ENCODE measurements at places on chromosomes 2 and 18.
A peak's percentile ranks its signal among the peaks of the same experiment; 100 is the strongest.

GRCh38 chr2:172281648-172282570, 145.5 kb upstream of the ITGA6 start:
- no peak for DNase-seq

DNA sequence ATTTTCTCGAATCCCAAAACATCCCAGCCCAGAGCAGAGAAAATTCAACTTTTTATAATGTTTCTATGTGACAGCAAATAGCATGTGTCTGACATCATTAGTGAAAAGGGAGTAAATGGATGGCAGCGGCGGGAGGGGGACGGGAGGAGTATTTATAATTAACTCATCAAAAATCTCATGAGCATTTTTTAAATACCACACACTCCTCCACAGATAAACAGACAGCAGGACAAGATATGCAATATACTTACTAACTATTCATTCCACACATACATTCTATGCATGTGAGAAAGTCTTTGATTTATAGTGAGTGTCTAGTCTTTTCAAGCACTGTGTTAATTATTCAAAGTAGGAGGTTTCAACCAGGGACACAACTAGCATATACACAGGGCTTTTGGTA, 107.6 kb downstream of the LRP2 start:
- DNase-seq = no peak

DNA sequence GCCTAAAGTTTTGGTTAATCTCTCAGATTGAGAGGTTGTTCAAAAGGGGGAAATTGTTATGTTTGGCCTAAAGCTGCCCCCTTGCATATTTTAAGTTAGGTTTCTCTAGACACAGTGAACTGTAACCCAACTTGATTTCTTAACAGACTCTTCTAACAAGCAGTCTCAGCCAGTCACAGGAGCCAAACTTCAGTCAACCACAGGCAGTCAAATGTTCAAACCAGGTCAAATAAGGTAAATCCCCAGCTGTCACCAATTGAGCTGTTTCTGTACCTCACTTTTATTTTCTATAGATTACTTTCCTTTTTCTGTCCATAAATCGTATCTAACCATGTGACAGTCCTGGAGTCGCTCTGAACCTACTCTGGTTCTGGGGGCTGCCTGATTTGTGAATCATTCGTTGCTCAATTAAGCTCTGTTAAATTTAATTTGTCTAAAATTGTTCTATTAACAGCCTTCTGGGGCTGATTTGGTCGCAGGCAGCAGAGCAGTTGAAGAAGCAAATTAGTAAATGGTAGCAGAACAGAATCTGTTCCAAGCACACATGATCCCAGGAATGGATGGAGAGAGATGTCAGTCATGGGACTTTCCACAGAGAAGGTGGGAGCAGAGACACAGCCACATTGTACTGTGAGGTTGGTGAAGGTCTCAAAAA, 16.4 kb upstream of the NFU1 start:
- DNase-seq = no peak

DNA sequence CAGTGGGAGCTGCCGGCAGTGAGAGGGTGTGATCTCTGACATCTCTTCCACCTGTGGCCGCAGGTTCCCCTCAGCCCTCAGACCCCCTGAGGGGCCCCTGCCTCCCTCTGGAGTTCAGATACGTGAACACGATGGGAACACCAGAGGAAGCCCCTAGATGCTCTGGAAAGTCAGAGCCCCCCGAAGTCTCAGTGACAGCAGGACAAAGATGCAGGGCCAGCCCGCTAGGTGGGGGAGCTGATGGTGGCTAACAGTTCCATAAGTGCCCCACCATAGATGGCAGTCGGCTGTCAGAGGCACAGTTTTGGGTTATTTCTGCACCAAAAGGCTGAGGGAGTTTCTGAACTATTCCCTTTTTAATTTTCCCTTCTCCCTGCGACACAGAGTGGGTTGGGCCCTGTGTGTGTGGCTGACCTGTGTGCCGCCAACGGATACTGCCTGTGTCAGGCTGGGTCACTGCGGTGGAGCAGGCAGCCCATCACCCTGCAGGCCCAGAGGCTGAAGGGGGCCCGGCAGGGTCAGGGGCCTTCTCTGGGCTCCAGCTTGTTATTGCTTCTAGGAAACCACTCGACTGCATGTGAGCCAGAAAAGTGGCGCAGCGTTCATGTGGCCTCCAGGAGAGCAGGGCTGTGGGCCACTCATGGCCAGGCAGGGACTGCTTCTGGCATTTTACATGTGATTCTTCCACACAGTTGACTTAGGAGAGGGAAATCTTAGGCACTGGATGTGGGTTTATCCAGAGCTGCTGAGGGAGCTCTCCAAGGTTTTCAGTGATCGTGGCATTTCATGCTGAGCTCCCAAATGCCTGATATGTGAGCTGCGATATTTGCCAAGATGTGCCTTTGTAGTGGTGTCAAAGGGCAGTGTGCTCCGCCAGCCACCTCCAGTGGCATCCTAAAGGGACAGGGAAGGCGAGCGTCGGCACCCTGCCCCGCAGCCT, 225.1 kb downstream of the SH3RF3 start:
- peak; percentile 0 for DNase-seq

DNA sequence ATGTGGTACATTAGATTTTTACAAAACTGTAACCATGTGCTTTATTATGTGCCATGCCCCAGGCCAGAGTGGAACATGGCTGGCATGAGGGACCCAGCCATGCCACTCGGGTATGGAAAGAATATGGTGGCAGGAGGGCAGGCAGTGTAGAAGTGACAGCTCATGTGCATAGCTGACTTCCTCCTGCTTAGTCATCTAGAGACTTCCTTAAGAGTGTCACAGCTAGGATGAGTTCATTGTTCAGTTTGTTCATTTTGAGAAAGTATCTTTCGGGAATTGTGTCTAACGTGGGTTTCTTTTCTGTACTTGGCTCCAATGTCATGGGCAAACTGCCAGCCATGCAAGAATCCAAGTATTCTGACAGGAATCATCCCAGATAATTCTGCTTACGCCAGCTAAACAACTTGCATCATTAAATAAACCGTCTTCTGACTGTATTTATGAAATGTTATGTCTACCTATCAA, 94.3 kb upstream of the ITGB6 start:
- DNase-seq = no peak

- no peak for DNase-seq
Measured at GRCh38 chr2:161839926-161840325, 215.7 kb downstream of the SLC4A10 start.

- peak; percentile 55 for DNase-seq
Measured at GRCh38 chr2:10297959-10298531, 4.7 kb upstream of the HPCAL1 start.

GRCh38 chr2:79638954-79639353, 126.1 kb downstream of the CTNNA2 start:
- DNase-seq = no peak

DNA sequence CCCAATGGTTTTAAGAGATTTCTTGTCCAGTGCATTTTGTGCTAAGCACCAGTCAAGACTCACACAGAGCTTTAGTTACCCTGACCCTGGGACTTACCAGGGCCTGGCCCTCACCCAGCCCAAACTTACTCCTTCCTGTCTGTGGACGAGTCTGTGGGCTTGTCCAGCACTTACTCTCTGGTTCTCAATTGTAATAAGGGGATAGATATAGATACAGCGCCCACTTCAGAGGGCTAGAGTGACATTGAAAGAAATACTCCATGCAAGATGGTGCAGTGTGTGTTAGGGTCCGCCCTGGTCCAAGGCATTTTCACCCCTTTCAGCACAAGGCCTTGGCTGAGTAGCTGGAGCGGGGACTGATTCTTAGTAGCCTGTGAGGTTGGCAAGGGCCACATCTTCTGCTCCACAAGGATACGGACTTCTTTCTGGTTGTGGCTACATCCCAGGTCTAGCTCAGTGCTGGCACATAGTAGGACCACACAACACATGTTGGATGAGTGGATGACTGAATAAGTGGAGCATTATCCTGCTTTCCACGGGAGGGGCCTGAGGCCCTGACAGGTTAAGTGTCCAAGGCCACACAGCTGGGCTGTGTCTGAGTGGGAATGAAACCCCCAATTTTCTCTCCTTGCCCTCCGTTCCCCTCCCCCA, 3.8 kb upstream of the ARID5A start:
- DNase-seq = no peak

DNA sequence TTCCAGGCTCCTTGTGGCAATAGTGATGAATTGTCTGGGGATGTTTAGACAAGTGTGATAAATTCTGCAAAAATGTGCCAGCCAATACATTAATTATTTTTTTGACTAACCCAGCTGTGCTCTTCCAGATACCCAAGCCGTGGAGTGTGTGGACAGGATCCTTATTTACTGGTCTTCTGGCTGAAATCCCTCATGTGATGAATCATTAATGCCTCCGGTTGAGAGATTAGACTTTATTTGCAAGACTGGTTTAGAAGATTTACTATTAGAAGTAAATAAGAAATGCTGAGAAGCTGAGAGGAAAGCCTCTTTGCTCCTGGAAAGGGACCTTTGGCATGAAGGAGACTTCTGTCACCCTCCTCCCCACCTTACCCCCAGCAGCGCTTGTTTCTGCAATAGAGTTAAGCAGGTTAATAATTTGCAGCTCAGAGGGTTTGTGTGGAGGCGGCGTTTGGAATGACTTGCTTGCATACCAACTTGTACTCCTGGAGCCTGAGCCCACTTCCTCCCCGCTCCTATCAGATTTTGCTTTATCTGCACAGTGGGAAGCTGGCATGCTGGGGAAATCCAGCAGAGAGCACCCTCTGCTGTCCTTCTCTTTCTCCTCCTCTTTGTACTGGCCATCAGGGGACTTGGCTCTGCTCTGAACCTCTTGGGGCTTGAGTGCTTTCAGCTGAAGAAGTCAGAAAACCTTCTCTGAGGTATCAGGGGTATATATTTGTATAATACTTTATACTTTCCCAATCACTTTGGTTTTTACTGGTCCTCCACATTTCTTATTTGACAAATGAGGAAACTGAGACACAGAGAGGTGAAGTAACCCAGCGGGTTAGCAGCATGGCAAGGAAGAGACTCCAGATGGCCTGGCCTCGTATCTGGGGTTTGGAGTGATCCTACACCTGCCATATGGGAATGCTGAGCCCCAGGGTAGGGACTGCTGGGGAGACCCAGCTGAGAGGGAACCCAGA, 16.3 kb downstream of the SLC3A1 start:
- peak; percentile 9 for DNase-seq

GRCh38 chr2:99562516-99562915, 72.7 kb upstream of the REV1 start:
- DNase-seq = no peak

Measured in DND-41 (cell line).